Natural killer cell treated with Interleukin-12 subunit alpha and Interleukin-12 subunit beta and Interleukin-15 and Interleukin-18, amount 100 ng/mL, for 72 hours (primary cell): ENCODE measurements at places on chromosomes 1 and 21.

- peak; percentile 89 for DNase-seq
Measured at GRCh38 chr1:156892190-156893047, 1.1 kb upstream of the PEAR1 start.

DNA sequence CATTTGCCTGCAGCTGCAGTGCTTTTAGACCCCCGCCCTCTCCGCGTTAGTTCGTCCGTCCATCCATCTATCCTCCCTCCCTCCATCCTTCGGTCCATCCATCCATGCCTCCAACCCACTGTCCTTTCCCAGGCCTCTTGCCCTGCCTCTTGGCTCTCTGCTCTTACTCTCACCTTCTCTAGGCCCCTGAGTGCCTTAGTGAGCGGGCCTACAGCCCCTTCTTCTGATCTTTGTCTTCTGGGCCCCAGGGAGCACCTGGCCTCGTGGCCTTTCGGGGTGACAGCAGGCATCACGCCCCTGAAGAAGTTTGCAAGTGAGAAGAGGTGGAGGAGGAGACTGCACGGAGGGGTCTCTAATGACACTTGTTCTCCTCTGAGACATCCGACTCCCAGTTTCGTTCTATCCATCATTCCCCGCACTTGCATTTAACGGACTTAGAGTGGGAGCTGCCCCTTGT, 842 bp downstream of the ATXN7L2 start:
- no peak for DNase-seq

GRCh38 chr1:231011360-231011759, 28.7 kb downstream of the FAM89A start:
- DNase-seq = no peak

GRCh38 chr1:61442544-61442943, 282.4 kb downstream of the TM2D1 start:
- no peak for DNase-seq

GRCh38 chr1:94793296-94793656, 26.9 kb upstream of the SLC44A3 start:
- no peak for DNase-seq

DNA sequence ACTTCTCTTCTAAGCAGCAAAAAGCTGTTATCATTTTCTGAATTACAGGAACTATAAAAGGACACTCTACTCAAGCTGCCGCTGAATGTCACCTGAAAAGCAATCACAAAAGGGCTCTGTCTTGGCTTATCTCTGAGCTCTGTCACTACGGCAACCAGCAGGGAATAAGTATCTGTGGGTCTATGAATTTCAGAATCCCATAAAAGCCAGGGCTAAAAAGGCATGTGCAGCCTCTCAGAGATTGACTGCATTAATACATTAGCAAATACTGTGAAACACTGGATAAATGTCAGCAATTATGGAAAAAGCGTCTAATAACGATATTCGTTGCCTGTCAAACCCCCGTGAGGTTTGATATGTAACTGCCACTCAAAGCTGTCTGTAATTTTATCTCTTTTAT, 210.2 kb upstream of the DMRTA2 start:
- no peak for DNase-seq

- DNase-seq = no peak
Measured at GRCh38 chr1:32045772-32046171, 27.0 kb upstream of the TMEM39B start.

DNA sequence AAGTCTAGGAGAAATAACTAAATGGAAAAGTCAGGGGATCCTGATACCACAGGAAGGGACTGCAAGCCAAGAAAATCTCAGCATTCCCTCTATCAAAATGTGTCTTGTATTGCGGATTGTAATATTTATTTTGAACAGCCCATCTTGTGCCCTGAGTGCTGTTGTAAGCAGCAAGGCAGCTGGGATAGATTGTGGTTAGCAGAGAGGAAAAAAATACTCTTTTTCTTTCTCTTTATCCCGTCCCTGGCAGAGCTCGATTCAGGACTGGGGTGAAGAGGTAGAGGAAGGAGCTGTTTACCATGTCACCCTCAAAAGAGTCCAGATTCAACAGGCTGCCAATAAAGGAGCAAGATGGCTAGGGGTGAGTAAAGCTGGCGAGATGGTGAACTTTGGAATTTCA, 1.2 kb downstream of the RGL1 start:
- DNase-seq = no peak

DNA sequence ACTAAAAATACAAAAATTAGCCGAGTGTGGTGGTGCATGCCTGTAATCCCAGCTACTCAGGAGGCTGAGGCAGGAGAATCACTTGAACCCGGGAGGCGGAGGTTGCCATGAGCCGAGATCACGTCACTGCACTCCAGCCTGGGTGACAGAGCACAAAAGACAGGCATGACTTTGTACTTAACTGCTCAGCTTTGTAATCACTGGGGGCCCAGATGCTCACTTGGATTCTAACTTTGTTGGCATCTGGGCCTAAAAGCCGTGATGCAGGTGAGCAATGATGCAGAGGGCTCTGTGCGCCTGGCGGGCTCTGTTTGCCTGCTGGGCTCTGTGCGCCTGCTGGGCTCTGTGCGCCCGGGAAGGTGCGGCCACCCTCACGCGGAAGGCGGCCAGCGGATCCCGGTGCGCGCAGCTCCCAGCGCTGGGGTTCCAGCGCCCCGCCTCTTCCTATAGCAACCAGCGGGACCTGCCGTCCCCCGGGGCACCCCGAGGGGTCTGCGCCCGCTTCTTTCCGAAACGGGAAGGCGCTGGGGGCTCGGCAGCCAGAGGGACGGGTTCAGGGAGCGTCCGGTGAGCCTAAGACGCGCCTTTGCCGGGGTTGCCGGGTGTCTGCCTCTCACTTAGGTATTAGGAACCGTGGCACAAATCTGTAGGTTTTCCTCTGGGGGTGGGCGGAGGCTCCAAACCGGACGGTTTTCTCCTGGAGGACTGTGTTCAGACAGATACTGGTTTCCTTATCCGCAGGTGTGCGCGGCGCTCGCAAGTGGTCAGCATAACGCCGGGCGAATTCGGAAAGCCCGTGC, 31.7 kb downstream of the PRMT2 start:
- DNase-seq = no peak

GRCh38 chr1:194705123-194705854, 1518.9 kb upstream of the B3GALT2 start:
- DNase-seq = no peak

DNA sequence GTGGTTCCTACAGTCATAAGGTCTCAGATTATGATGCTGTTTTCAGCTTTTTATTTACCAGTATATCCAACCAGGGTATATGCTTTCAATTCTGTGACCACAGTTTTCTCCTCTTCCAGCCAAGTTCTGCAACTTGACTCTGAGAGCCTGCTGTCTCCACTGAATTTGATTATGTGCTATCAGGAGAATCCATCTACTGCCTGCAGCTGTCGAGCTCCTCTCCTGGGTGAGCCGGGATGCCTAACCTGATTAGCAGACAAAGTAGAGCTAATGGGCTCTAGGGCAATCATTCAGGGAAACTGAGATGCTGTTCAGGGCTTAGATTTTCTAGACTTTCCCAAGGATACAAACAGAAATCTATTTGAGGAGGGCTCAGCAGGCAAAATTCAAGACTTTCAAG, 271.5 kb upstream of the BEND5 start:
- DNase-seq = no peak

- DNase-seq = no peak
Measured at GRCh38 chr1:44565259-44565750, 109.0 kb downstream of the TMEM53 start.

- DNase-seq = no peak
Measured at GRCh38 chr1:15578921-15579682, 5.7 kb downstream of the AGMAT start.

GRCh38 chr1:14039582-14040430, 339.8 kb downstream of the PRDM2 start:
- no peak for DNase-seq

DNA sequence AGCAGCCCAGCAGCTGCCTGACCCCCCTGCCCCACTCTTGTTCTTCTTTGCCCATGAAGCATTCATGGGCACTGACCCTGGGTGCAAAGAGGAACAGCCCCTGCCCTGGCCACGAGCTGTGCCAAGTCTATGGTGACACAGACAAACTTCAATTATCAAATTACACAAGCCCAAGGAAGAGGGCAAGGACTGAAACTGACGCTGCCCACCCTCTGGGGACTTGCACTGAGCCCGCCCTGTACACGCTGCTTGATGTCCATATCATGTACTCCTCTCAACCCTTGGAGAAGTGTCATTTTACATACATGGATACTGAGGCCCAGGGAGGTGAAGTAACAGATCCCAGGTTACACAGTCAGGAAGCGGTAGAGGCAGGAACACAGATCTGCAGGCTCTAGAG, 32.1 kb downstream of the NKAIN1 start:
- DNase-seq = peak; percentile 16

GRCh38 chr1:6370006-6370405, 23.6 kb downstream of the ACOT7 start:
- DNase-seq = no peak
